ENCODE measurements at places on chromosomes 1 and 21.

DNA sequence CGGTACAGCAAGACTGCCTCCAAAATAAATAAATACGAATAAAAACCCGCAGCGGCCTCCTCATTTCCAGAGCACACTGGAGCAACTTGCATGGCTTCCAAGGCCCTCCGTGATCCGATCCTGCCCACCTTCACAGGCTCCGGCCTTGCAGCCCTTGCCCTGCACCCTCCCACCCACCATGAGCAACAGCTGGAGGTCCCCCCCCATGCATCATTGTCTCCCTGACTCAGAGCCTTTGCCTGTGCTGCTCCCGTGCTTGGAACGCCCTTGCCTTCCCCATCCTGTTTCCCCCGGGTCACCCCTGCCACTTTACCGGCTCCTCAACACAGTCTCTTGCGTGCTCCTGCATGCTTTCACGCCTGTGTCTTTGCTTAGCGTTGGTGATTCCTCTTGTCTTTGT lies 71.0 kb upstream of the ANGPTL1 start:
- no peak for DNase-seq

DNA sequence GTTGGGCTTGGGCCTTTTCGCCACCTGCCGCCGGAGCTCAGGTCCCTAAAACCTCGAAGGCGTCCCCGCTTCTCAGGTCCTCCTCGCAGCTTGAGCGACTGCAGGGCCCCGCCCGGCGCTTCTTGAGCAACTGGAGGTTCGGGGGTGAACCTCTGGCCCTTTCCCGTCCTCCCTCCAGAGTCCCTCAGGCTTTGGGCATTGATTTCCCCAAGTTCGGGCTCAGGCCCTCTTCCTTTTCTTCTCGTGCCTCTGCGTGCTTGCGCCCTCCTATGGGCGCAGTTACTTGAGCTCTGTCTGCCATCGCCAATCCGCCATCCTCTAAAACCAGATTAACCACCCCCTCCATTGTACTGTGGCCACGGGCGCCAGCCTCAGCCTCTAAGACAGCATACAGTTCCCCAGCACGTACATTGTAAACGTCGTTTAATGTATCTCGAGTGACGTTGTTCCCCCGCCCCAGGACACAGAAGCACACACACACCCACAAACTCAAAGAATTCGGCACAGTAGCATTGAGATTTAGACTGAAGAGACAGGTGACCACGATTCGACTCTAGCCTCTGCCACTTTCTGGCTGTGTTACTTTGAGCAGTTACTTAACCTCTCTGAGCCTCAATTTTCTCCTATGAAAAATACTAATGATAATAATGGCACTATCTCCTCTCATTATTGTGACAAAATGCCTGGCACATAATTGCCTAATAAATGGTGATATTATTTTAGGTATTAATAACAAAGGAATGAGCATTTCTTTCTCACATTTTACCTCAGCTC lies 22.6 kb downstream of the BTG2 start:
- DNase-seq, result peak; percentile 87

- DNase-seq, result no peak
Observed at GRCh38 chr1:6456800-6457466, 9.0 kb downstream of the TNFRSF25 start.

- peak; percentile 74 for DNase-seq
Observed at GRCh38 chr1:18955441-18956192, 859 bp downstream of the IFFO2 start.

DNA sequence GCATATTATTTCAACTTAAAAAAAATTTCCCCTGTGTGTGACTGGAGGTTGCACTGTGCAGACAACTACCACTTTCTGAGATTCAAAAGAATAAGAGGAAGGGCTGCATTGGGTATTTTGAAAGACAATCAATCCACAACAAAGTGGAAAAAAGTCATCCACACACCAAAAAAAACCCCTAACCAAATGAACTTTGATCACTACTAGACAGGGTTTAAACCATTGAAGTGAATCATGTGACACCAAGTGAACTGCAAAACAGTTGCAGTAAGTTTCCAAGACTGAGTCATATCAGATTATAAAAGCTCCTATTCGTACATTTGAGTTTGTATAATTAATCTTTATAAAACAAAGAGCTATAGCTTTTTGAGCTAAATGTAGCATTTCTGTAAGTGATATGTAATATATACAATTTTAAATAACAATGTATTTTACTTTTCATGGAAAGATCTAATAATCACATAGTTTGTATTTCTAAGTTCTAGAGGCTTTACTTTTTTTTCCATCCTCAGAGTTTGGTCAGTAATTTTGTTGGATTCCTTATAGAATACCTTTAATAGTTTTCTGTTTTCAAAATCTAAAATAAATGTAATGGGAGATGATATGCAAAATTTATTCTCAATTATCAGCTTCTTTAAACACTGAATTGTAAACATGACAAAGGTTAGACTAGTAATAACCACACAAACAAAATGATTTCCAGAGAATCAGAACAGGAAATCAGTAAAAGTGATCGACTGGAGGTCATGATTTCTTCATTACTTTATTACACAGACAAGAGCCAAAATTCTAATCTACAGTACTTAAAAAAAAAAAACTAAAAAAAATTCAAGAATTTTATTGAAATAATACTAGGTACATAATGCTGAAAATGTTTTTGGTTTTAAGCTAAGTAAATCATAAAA lies 50.5 kb upstream of the GFI1 start:
- no peak for DNase-seq

DNA sequence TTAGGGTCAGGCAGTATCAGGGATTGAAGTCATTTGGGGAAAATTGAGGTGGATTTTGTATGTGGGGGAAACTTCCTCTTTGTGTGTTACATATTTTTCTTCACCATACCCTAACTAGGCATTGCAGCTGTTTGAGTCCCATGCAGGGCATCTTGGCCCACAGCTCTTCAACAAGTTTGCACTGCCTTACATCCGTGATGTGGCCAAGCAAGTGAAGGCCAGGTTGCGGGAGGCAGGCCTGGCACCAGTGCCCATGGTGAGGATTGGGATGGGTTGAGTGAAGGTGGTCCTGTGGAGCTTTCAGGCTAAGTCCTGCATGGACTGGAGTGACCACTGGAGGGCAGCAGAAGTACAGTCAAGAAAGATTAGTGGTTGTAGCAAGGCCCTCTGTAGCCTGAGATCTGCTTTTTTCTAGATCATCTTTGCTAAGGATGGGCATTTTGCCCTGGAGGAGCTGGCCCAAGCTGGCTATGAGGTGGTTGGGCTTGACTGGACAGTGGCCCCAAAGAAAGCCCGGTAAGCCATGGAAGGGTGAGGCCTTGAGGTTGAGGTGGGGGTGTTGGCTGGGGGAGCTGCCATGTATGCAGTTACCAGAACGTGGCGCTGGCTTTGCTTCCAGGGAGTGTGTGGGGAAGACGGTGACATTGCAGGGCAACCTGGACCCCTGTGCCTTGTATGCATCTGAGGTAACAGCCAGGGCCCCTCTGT lies 2.4 kb downstream of the UROD start:
- DNase-seq, result peak; percentile 61

DNA sequence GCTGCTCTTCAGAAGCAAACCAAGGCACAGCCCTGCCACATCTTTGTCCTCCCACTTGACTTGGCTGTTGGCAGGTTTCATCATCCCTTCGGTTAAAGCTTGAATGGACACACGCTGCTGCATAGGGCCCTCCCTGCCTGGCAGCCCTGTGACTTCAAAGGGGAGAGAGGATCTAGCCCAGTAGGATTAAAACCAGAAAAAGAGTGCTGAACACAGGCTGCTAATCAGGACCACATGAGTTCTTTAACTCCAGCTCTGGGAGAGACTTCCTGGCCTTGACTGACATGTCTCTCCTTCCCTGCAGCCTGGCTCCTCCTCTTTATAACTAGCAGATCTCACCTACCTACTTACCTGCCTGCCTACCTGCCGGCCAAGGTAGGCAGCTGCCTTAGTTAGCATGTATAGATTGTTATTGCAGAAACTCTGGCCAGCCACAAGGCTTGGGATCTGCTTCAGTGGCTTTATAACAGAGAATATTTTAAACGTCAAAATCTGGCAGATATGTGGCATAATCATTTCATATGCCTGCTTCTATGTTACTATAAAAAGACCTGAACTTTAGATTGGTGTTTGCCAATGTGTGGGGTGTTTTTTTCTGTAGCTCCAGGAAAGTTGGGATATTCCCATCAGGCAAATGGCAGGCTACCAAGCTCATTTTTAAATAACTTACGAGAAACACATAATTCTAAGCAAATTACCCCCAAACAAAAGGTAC lies 49.4 kb downstream of the ERG start:
- no peak for DNase-seq

DNA sequence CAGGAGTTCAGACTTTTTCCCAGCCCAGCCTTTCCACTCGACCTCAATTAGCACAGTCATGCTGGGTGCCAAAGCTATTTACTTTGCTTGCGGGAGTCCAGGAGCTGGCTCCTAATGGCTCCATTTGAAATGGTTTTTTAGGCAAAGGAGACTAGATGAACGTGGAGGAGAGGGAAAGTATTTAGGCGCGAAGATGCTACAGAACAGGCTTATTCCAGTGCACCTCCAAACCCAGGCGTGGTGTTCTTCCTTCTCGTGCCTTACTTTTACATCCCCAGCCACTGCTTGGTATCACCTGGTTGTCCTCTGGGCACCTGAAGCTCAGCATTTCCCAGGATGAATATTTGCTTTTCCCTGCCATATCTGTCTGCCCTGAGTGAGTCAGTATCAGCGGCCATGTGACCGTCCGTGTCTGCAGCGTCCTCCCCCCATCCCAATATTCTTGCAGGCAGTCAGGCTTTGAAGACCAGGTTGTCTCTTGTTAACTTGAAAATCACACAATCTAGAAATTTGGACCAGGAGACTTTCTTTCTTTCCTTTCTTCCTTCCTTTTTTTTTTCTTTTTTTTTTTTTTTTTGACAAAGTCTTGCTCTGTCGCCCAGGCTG lies 198.5 kb downstream of the DYRK1A start:
- DNase-seq, result no peak

- DNase-seq, result no peak
Observed at GRCh38 chr1:63633281-63633680, 40.1 kb downstream of the PGM1 start.

GRCh38 chr1:234775477-234776246 lies 165.7 kb upstream of the IRF2BP2 start:
- no peak for DNase-seq

DNA sequence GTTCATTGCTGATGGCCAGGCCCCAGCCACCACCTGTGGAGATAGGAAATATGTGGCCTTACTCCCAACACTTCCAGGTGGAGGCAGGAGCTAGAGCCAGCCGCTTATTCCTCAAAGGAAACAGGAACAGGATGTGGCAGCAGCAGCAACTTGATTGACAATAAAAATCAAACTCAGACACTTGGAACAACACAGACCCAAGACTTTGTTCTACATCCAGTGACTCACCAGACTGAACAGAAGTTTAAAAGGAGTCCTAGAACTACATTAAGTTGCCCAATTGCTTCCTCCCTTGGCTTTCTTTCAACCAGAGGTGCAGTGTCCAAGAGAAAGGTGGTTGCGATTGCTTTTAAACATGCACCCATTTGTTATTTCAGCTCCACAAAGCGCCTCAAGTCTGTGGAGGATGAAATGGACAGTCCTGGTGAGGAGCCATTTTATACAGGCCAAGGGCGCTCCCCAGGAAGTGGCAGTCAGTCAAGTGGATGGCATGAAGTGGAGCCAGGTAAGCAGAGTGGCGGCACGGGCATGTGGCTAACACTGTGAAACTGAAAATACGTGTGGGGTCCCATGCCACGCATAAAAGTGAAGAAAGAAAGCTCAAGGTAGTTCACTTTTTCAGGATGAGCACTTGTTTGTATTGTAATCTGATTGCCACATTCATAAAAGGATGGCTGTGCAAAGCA lies 276.6 kb downstream of the NFIA start:
- DNase-seq, result no peak

DNA sequence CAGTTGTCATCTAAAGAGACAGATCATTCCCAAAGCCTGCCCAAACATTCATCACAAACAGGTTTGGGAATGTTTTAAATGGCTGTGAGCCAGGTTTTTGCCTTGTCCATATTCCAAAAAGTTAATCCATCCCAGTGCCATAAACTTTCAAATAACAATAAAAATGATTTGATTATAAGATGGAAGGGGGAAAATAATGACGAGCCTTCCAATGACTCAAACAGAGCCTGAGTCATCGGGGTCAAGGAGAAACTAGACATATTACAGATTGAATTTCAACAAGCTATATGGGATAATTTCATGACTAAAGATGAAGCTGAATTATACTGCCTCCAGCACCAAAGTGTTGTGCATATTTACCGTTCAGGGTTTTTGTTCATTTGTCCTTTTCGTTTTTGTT lies 195.8 kb upstream of the PKN2 start:
- DNase-seq, result no peak

DNA sequence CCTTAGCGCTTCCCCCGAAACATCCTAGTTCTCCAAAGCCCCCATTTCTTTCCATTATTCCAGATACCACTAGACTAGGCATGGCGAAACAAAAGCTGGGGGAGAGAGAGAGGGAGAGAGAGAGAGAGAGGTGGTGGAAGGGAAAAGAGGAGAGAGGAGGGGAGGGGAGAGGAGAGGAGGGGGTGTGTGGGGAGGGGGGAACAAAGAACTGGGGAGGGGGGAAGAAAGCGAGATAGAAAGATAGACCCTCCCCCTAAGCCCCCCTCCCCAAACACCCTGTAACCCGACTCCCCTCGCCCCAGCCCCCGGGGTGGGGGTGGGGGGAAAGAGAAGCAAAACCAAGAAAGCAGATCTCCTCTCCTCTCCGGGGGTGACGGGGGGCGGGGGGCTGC lies 352 bp downstream of the MEX3A start:
- DNase-seq, result peak; percentile 59

- no peak for DNase-seq
Observed at GRCh38 chr1:58135821-58136321, 410.7 kb downstream of the OMA1 start.

GRCh38 chr1:32929366-32929765 lies 28.2 kb upstream of the TMEM54 start:
- no peak for DNase-seq

DNA sequence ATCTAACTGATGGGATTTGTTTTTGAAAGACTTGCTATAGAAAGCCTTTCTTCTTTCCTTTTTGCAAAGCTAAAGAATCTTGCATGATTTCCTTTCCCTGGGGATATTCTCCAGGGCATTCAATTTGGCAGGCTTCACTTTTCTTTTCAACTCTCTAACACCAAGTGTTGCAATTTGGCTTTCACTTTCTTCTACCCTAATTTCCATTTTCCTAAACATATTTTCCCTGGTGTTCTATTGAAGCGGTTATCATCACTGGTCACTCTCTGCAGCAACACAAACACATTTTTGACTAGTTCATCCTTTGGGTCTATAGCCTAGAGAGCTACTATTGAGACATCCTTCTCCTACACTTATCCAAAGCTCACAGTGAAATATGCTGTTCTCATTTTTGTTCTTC lies 424.5 kb downstream of the NEGR1 start:
- no peak for DNase-seq

Data from right kidney (tissue), 9 donors.